ENCODE measurements at places on chromosomes 3 and 15.
A peak's percentile ranks its signal among the peaks of the same experiment; 100 is the strongest.

DNA sequence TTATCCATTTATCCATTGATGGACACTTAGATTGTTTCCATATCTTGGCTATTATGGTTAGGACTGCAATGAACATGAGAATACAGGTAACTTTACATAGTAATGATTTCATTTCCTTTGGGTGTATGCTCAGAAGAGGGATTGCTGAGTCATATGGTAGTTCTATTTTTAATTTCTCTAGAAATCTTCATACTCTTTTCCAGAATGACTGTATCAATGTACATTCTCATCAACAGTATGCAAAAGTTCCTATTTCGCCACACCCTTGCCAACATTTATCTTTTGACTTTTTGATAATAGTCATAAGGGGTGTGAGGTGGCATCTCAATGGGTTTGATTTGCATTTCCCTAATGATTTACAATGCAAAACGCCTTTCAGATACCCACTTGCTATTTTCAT, 6.2 kb upstream of the NIPA1 start:
- no peak for DNase-seq

GRCh38 chr3:38579141-38579540, 70.3 kb downstream of the SCN5A start:
- DNase-seq, result peak; percentile 29

DNA sequence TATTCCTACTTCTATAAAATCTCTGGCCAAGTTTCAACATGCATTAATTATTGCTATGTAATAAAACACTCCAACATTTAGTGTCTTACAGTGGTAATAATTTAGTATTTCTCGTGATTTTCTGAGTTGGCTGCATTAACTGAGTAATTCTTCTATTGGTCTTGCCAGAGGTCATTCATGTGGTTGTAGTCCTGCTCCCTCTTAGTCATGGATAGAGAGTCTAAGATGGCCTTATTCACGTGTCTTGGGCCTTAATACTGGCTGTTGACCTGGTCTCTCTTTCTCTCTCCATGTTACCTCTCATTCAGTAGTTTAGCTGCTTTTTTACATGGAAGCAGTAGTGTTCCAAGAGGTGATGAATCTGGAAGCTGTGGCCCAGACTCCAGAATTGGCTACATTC, 140.1 kb upstream of the ZBTB20 start:
- DNase-seq, result no peak

GRCh38 chr3:13873818-13874217, 6.1 kb downstream of the WNT7A start:
- no peak for DNase-seq

- DNase-seq, result no peak
Observed at GRCh38 chr3:170593634-170594033, 7.8 kb upstream of the SLC7A14 start.

- DNase-seq, result no peak
Observed at GRCh38 chr3:58707390-58707930, 40.9 kb upstream of the FAM3D start.

DNA sequence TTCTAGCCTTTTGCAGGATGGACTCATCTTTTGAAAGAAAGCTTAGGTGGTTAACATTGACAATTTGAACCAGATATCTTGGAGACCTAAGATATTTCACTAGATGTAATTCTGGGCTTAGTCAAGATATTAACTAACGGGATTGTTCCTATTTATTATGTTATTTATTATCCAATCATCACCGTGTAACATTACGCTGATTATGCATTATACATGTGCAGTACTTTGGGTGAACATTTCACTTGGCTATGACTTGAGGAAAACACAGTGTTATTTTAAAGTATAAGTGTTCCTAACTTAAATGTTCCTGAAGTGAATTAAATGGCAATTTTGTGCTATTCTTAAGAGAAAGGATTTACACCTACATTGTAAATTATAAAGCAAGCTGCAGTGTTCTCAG, 574.5 kb upstream of the KCNMB2 start:
- DNase-seq, result no peak

- DNase-seq, result no peak
Observed at GRCh38 chr15:62241135-62241770, 76.2 kb upstream of the C2CD4B start.

DNA sequence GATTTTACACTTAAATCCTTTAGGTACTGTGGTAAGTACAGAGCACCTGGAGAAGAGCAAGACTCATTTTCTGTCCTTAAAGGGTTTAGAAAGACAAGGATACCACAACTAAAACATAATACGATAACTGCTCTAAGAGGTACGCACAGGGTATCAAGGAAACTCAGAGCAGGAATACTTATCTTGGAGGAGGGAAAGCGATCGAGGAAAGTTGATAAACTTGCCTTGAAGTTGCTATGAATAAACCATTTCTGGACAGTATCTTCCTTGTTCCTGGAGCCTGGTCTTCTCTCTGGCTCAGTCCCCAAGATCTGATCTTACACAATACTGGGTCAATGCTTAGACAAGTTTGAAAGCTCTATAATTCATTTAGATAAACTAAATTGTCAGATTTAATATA, 17.6 kb upstream of the GATM start:
- no peak for DNase-seq

GRCh38 chr15:94480289-94480834, 249.0 kb downstream of the MCTP2 start:
- no peak for DNase-seq

GRCh38 chr15:23616536-23616935, 31.1 kb downstream of the MAGEL2 start:
- DNase-seq, result no peak

GRCh38 chr3:13637953-13638352, 89.0 kb downstream of the FBLN2 start:
- DNase-seq, result no peak

GRCh38 chr3:178880274-178880673, 191.3 kb downstream of the ZMAT3 start:
- no peak for DNase-seq

- DNase-seq, result no peak
Observed at GRCh38 chr15:25178835-25179672, 224.3 kb downstream of the SNRPN start.

- DNase-seq, result no peak
Observed at GRCh38 chr15:44882499-44882968, 74.0 kb upstream of the TERB2 start.

- DNase-seq, result no peak
Observed at GRCh38 chr15:91857772-91858171, 4.3 kb downstream of the SLCO3A1 start.

DNA sequence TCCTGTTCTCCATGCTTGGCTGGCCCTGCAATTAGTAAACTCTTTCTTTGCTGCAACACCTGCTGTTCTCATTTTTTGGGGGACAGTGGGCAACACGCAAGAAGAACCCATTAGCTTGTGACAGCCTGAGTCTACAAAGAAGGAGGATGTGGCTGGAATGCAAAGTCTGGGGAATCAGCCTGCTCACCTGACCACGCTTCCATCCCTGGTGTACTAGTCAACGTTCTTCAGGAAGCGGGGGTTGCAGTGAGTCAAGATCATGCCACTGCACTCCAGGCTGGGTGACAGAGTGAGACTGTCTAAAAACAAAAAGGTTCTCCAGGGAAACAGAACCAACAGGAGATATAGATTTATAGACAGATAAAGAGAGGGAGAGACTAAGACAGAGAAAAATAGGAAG, 27.7 kb upstream of the KBTBD12 start:
- DNase-seq, result peak; percentile 52

DNA sequence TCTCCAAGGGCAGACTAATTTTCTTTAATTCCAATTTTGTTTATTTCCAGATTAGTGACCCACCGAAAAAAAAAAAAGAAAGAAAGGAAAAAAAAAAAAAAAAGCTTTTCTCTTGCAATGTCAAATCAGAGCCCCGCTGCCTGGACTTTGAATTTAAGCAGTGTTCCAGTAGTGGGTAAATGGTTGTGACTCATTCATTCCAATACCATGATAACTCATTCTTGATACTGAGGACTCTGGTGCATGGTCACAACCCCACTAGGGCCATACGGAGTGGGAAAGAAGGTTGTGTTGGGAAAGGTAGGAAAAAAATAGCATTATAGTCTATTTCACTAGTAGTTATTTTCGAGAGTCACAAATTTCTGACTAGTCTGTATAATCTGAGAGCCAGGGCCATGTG, 59.1 kb upstream of the COL8A1 start:
- peak; percentile 69 for DNase-seq

DNA sequence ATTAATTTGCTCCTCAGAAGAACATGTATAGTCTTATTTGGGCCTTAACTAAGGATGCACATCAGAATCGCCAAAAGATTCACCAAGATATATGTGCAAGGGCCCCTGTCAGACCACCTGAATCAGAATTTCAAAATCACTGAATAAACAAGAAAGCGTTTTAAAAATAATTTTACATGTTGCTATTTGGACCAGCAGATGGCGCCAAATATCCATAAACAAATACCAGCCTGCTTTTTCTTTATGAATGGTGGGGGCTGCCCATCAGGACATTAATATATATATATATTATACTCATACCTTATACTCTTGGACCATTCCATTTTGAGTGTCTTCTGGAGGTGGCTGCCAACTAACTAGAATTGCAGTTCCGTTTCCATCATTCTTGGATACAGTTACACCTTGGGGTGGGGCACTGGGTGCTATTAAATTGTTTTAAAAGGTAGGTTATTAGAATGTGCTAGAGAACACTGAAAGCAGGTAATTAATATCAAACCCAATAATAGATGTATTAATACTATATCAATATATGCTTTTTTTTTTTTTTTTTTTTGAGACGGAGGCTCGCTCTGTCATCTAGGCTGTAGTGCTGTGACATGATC, 1108.3 kb downstream of the ROBO1 start:
- peak; percentile 67 for DNase-seq

- peak; percentile 36 for DNase-seq
Observed at GRCh38 chr3:136621628-136622027, 130.6 kb downstream of the STAG1 start.

GRCh38 chr3:55660642-55661041, 173.5 kb upstream of the WNT5A start:
- no peak for DNase-seq

- no peak for DNase-seq
Observed at GRCh38 chr3:38587548-38588131, 61.8 kb downstream of the SCN5A start.

- DNase-seq, result no peak
Observed at GRCh38 chr15:70866982-70867641, 13.2 kb upstream of the LARP6 start.

DNA sequence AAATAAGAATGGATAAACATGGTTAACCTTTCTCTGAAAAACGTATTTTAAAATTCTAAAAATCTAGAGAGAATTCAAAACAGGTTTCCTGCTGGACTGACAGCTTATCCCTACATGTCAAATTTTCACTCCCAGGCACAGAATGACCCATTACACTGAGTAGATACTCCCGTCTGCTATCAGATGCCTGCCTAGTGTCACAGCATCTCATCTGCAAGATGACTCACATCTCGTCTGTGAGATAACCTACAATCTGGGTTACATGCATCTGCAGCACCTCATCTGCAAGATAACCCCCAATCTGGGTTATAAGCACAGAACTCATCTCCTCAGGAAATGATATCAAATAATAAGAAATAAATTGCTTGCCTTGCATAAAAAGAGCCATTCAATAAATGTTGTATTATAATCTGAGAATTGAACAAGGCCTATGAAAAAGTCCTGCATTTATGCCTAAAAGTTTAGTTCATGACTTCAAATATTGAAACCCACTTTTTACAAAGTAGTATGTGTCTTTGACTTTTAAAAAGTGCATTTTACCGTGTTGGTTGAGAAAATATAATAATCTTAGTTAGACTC, 188.3 kb upstream of the THBS1 start:
- DNase-seq, result no peak

GRCh38 chr15:78182821-78183220, 33.7 kb downstream of the IDH3A start:
- DNase-seq, result no peak

- peak; percentile 45 for DNase-seq
Observed at GRCh38 chr3:159785273-159785708, 203.3 kb upstream of the IL12A start.

GRCh38 chr3:9681723-9682081, 21.9 kb upstream of the CPNE9 start:
- DNase-seq, result no peak

- DNase-seq, result no peak
Observed at GRCh38 chr15:89442671-89443307, 53.6 kb downstream of the RHCG start.

- DNase-seq, result peak; percentile 67
Observed at GRCh38 chr3:123586131-123586530, 1.3 kb upstream of the HACD2 start.

DNA sequence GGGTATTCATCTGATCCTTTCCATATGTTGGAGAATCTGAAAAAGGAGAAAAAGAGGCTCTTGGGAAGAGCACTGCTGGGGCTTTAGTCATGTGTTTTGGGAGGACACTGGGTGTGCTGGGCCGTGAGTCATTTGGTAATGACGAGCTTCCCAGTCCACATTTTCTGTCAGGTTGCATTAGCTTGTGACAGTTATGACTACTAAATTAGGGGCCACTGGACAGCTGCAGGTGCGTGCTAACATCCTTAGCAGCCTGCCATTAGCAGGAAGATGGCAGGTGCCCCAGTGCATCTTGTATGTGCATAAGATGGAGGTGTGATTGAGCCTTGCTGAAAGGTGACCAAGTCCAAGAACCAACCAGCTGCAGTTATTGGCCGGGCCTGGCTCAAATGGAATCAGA, 242.4 kb downstream of the RYR3 start:
- no peak for DNase-seq

DNA sequence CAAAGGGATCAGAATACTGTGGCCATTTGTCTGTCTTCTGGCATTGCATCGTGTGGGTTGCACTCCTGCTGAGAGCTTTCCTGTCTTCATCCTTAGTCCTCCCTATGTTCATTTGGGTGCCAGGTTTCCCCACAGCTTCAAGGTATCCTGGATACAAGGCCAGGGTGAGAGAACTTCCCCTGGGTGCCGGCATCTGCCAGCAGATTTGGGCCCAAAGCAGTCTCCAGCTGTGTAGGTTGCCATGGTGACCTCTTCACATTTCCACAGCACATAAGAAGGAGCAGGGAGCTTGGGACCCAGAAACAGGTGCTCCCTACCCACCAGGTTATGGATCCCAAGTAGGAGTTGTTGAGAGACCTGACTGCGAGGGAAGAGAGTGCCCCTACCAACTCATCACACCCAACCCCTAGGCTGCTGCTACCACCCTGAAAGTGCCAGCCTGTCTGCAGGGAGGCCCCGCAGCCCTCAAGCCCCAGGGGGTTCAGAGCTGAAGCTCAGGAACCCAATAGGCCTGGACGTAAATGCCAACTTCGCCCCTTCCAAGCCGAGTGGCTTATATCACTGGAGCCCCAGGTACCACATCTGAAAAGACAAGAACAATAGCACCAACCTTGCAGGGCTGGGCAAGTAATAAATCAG, 19.9 kb downstream of the TTC21A start:
- no peak for DNase-seq

- no peak for DNase-seq
Observed at GRCh38 chr3:126524429-126524988, 554 bp downstream of the CHST13 start.

- DNase-seq, result peak; percentile 41
Observed at GRCh38 chr3:13655061-13655913, 106.4 kb downstream of the FBLN2 start.

GRCh38 chr3:67875858-67876257, 221.4 kb upstream of the SUCLG2 start:
- no peak for DNase-seq

- DNase-seq, result no peak
Observed at GRCh38 chr3:158753854-158754253, 21.6 kb upstream of the RARRES1 start.
